ENCODE measurements at places on chromosomes 13 and 19.

DNA sequence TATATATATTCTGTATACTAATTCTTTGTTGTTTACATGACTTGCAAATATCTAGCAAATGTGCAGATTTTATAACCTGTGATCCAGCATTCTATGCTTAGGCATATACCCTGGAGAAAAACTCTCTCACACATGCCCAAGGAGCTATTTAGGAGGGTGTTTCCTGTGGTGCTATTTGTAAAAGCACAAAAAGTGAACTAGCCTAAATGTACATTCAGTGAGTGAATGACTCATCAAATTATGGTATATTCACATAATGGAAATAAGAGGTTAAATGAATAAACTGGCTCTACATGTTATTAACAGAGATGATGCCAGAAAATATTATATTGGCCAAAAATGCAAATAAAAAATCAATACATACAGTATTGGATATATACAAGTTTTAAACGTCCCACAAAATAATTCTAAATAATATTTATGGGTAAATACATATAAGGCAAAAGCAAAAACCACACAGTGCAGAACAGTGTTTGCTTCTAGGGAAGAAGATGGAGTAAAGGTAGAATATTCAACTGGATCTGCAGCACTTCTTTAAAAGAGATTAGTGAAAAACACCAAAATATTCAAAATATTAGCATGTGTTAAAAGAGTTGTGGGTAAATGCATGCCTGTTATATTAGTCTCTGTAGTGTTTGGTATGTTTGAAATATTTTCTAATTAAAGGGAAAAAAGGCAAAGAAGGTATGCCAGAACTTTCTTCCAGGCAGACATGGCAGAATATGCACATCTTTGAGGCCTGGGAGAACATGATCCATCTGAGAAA lies 344.7 kb downstream of the KLF5 start:
- H3K4me3 ChIP-seq, result no peak overlapping the region
- DNase-seq, result no peak
- peaks cover 3% of the 10 kb centered on the region for H3K27me3 ChIP-seq
- no peaks in the 10 kb centered on the region for H3K4me1 ChIP-seq

DNA sequence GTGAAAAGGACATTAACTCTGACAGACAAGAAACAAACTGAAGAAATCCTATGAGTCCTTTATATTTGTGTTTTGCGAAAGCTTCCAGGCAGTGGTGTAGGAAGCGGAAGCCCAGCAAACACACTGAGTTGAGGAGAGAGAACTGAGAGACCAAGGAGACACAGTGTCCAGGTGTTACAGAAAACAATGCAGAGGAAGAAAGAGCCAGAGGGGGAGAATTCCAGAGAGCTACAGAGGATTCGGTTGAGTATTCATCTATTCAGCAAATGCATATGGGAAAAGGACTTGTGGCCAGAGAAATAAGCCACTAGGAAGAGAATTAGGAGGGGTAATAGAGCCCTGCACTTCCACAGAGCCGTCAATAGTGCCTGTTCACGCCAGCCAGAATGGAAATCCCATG lies 183.5 kb downstream of the LIG4 start:
- no peaks in the 10 kb centered on the region for H3K4me1 ChIP-seq
- no peak overlapping the region for H3K27ac ChIP-seq
- no peak overlapping the region for H3K4me3 ChIP-seq
- H3K27me3 ChIP-seq, result no peaks in the 10 kb centered on the region

DNA sequence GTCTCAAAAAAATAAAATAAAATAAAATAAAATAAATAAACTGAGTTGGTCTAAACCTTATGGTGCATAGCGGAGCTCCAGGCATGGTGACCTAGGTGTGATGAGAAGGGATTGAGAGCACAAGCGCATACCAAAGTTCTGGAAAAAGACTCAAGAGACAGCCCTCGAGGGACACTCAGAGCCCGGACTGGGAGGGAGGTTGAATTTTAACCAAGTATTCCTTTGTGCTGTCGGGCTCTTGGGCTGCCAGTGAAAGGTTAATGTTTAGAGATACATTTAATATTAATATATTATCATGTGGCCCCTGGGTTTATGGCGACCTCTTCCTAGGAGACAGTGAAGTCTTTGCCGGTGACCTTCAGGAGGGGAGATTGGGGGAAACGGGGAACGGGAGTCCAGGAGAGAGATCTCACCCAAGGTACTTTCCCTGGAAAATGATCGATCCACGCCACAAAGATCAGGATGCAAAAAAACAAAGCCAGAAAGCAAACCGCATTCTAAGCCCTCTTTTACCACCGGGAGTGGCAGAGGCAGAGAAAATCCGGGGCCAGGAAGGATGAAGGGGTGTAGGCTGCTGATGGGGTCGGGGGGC lies 1.6 kb downstream of the FUT6 start:
- no peak overlapping the region for H3K27ac ChIP-seq
- DNase-seq, result no peak
- H3K4me3 ChIP-seq, result no peak overlapping the region
- peaks cover 4% of the 10 kb centered on the region for H3K27me3 ChIP-seq
- H3K36me3 ChIP-seq, result no peaks in the 10 kb centered on the region
- peaks cover 9% of the 10 kb centered on the region for H3K4me1 ChIP-seq

DNA sequence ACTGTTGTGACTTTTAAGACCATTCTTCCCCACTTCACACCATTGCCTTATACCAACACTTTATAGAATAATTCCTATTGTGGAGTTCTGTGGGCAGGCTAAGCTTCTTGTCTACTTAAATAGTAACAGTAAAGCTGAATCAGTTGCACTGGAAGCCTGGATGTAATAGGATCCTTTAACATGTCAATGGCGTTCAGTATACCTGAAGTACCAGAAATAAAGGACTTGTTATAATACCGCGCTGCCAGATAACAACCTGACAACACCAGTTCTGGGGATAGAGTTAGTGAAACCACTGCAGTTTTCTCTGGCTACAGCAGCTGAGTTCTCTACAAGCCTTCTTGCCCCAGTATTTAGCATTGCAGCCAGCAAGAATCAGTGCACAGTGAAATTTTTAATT lies 52.0 kb upstream of the TNFRSF19 start:
- H3K27me3 ChIP-seq, result peaks cover 24% of the 10 kb centered on the region
- H3K4me1 ChIP-seq, result no peaks in the 10 kb centered on the region
- DNase-seq, result no peak
- H3K27ac ChIP-seq, result no peak overlapping the region
- no peak overlapping the region for H3K4me3 ChIP-seq

DNA sequence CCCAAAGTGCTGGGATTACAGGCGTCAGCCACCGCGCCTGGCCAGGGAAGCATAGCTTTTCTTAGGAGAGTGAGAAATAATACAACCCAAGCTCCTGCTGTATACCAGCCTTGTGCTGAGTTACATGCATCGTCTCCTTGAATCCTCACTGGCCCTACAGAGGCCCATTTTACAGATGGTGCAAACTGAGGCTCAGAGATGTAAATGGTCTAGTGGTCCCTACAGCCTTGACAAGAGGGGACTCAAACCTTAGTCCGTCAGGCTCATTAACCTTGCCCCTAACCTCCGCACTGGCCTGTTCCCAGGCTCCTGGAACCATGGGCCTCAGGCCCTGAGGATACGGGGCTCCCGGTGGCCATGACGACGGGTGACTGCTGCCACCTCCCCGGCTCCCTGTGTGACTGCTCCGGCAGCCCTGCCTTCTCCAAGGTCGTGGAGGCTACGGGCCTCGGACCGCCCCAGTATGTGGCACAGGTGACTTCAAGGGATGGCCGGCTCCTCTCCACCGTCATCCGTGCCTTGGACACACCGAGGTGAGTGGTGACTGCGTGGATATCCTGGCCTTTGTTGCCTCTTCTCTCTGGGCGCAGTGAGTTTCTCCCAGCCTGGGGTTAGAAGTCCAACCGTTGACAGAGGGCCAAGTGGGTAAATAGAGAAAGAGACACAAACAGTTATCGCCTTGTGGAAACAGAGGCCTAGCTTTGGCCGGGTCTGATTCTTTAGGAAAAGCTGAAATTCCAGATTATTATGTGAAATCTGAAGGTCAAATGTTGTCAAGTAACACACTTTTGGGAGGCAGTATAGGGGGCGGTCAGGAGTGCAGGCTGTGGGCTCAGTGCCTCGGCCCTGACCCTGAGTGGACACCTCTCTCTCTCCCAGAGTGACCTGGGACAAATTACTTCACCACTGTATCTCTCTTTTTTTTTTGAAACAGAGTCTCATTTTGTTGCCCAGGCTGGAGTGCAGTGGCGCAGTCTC lies 8.7 kb downstream of the MARCHF2 start:
- peaks cover 1% of the 10 kb centered on the region for H3K36me3 ChIP-seq
- no peak overlapping the region for H3K27ac ChIP-seq
- no peak overlapping the region for H3K4me3 ChIP-seq
- DNase-seq, result no peak

- H3K27me3 ChIP-seq, result no peaks in the 10 kb centered on the region
- peaks cover 12% of the 10 kb centered on the region for H3K36me3 ChIP-seq
- no peak overlapping the region for H3K4me3 ChIP-seq
- DNase-seq, result no peak
- H3K4me1 ChIP-seq, result peaks cover 14% of the 10 kb centered on the region
- no peak overlapping the region for H3K27ac ChIP-seq
Observed at GRCh38 chr19:38910488-38910887, 1.5 kb downstream of the CCER2 start.

DNA sequence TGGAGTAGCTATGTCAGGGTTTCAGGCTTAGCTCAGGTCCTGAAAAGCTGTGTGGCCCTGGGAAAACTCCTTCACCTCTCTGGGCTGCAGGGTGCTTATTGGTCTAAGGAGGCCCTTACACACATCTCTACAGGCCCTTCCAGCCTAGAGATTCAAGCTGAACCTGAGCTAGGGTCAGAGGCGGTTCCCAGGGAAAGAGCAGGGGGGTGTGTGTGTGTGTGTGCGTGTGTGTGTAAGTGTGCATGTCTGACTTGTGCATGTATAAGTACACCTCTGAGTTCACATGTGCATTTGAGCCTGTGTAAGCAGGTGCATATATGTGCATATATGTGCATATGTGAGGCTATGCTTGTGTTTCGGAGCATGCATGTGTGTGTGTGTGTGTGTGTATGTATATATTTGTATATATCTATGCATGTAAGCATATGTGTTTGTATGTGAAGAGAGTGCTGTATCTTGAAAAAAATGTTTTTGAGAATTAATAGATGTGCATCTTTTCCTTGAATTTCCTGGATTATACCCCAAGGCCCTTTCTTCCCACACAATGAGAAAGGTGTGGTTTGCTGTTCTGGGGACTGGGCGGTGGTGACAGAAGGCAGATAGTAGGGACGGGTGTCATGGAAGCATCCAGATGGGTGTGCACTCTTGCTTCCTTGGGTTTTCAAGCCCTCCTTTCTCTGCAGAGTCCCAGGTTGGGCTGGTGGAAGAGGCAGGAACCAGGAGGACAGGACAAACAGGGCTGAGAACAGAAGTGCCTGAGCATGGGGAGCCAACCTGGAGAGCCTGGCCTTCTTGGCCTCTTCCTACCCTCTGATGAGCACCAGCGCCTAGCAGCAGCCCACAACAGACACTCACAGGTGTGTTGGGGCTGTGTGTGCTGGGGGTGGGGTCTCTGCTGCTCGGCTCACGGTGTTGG lies 150.3 kb upstream of the TSHZ3 start:
- no peak overlapping the region for H3K27ac ChIP-seq
- no peak overlapping the region for H3K4me3 ChIP-seq
- no peak for DNase-seq
- H3K27me3 ChIP-seq, result no peaks in the 10 kb centered on the region
- H3K36me3 ChIP-seq, result no peaks in the 10 kb centered on the region
- H3K4me1 ChIP-seq, result no peaks in the 10 kb centered on the region

DNA sequence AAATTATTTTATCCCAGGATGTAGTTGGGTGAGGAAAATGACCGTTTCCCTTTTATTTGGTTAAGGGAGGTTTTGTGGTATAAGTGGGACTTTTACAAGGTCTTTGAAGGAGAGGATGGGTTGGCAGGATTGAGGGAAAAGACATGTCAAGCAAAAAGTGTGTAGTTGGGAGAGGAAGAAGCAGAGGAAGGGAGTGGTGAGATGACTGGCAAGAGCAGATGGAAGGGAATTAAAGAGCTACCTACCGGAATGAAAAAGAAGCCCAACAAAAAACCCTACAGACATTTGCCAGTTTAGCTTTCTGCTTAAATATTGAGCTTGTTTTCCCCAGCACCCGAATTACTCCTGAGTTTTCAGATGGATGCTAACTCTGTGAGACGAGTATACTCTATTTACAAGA lies 19.6 kb downstream of the FRY start:
- H3K27me3 ChIP-seq, result peaks cover 2% of the 10 kb centered on the region
- no peaks in the 10 kb centered on the region for H3K36me3 ChIP-seq
- no peak for DNase-seq
- no peak overlapping the region for H3K27ac ChIP-seq
- H3K4me3 ChIP-seq, result no peak overlapping the region
- peaks cover 18% of the 10 kb centered on the region for H3K4me1 ChIP-seq

DNA sequence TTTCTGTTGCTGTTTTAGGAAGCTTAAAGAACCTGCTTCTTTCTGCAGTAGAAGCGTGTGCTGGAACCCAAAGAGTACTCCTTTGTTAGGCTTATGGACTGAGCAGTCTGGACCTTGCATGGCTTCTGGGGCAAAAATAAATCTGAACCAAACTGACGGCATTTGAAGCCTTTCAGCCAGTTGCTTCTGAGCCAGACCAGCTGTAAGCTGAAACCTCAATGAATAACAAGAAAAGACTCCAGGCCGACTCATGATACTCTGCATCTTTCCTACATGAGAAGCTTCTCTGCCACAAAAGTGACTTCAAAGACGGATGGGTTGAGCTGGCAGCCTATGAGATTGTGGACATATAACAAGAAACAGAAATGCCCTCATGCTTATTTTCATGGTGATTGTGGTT lies 103.1 kb downstream of the TNFRSF19 start:
- no peaks in the 10 kb centered on the region for H3K4me1 ChIP-seq
- H3K27me3 ChIP-seq, result peaks cover 8% of the 10 kb centered on the region
- no peak overlapping the region for H3K27ac ChIP-seq
- no peak for DNase-seq
- no peak overlapping the region for H3K4me3 ChIP-seq

GRCh38 chr13:32594157-32594738 lies 8.0 kb downstream of the PDS5B start:
- H3K4me3 ChIP-seq, result no peak overlapping the region
- no peak overlapping the region for H3K27ac ChIP-seq
- peaks cover 5% of the 10 kb centered on the region for H3K36me3 ChIP-seq
- H3K4me1 ChIP-seq, result peaks cover 51% of the 10 kb centered on the region
- DNase-seq, result no peak
